Hepatocyte (in vitro differentiated cells): ENCODE measurements at places on chromosomes 3 and 15.

- DNase-seq, result no peak
Observed at GRCh38 chr3:107414325-107414964, 37.2 kb downstream of the CCDC54 start.

GRCh38 chr15:36126194-36126593 is 453.2 kb upstream of the CDIN1 start:
- no peak for DNase-seq

- no peak for DNase-seq
Observed at GRCh38 chr3:189395825-189396224, 224.1 kb downstream of the TPRG1 start.

GRCh38 chr15:36965570-36966342 is 134.6 kb downstream of the MEIS2 start:
- DNase-seq, result no peak

DNA sequence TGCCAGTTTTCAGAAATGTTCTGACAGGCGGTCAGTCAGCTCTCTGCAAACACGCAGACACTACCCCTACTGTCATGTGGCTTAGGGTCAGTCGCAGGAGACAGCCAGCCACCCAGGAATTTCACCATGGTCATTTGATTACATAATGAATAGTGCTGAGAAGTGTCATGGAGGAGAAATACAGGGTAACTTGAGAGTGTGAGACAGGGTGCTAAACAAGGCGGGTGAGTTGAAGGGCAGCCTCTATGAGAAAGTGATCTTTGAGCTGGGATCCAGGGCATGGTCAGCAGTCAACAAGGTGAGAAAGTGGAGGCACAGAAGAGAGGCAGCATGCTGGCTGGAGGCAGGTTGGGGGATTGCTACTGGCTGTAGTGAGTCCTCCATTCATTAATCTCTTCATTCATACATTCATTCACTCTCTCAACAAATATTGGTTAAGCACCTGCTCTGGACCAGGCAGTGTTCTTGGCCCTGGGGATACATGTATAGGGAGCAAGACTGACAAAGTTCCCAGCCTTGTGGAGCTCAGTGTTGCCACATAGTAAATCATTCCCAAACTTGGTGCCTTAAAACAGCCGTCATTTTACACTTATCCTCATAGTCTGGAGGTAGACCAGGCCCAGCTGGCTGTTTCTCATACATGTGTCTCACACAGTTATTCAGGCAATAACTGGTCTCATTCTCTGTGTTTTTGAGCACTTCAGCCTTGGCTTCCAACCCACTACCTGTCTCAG is 14.8 kb downstream of the PXYLP1 start:
- DNase-seq, result no peak

DNA sequence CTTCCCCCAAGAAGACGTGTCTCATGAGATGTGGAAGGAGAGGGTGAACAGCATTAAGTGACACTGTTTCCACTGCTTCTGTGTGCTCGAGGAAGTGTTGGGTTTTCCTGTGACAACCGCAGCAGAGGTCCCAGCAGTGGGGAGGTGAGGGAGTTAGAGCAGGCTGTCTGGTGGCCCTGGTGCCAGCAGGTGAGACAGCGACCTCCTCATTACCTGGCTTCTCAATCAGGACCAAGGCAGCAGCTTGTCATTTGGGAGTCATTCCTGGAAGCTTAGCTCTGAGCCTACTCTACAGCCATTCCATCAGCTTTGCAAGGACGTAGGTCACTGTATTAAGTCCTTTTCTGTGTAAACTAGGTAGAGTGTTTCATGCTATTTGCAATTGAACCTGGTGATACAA is 63.3 kb upstream of the RGMA start:
- no peak for DNase-seq

DNA sequence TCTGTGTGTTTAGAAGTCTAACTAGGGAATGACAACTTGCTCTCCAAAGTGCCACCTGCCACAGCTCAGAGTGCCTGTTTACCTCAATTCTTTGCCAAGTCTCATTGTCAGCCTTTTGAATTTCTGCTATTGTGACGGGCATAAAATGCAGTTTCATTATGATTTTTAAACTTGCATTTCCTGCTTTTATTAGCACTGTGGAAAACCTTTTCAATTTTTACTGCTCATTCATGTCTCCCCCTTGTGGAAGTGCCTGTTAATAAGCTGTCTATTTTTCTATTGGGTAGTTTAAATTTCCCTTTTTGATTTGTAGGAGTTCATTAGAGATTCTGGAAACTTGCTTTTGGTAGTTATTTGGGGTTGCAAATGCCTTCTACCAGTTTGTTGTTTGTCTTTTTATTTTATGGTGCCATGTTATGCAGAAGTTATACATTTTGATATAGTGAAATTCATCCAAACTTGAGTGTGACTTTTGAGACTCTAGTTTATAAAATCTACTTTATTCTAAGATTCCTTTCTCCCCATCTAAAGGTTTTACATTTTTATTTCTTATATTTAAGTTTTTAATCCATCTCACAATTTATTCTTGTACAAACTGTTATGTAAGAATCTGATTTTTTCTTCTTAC is 53.9 kb upstream of the FRMD4B start:
- DNase-seq, result peak; percentile 36

GRCh38 chr3:32176989-32177701 is 61.3 kb upstream of the CMTM8 start:
- peak; percentile 82 for DNase-seq

- peak; percentile 11 for DNase-seq
Observed at GRCh38 chr3:64595253-64595694, 92.5 kb downstream of the ADAMTS9 start.

- peak; percentile 12 for DNase-seq
Observed at GRCh38 chr15:44102675-44103254, 92.3 kb downstream of the FRMD5 start.

DNA sequence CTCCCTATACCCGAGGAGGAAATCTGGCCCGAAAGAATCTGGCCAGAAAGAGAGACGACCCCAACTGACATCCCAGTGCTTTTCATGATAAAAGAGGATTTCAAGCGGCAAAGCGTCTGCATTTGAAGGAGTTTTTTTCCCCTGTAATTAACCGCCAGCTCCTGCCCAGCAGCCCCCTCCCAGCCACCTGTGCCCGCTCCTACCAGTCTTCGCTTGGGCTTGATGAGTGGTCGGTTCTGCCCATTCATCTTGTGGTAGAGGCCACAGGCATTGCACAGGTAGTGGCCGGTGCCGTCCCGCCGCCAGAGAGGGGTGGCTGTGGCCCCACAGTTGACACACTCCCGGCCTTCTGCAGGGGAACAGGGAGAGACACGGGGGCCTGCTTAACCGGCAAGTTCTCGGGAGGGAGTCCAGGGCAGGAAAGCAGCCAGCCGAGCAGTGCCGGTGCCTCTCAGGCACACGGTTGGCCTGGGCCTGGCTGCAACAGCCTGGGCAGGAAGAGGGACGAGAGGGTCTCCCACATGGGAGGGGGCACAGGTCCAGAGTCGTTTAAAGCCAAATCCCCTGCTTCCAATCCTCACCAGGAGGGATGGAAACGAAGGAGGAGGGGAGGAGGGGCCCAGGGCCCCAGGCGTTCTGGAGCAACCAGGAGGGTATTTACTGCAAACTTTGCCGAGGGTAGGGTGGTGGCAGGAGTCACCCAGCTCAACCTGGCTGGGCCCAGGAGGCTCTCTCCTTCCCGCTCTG is 9.2 kb downstream of the GATA2 start:
- DNase-seq, result no peak

GRCh38 chr15:41790756-41791546 is 16.7 kb downstream of the MAPKBP1 start:
- DNase-seq, result peak; percentile 77

DNA sequence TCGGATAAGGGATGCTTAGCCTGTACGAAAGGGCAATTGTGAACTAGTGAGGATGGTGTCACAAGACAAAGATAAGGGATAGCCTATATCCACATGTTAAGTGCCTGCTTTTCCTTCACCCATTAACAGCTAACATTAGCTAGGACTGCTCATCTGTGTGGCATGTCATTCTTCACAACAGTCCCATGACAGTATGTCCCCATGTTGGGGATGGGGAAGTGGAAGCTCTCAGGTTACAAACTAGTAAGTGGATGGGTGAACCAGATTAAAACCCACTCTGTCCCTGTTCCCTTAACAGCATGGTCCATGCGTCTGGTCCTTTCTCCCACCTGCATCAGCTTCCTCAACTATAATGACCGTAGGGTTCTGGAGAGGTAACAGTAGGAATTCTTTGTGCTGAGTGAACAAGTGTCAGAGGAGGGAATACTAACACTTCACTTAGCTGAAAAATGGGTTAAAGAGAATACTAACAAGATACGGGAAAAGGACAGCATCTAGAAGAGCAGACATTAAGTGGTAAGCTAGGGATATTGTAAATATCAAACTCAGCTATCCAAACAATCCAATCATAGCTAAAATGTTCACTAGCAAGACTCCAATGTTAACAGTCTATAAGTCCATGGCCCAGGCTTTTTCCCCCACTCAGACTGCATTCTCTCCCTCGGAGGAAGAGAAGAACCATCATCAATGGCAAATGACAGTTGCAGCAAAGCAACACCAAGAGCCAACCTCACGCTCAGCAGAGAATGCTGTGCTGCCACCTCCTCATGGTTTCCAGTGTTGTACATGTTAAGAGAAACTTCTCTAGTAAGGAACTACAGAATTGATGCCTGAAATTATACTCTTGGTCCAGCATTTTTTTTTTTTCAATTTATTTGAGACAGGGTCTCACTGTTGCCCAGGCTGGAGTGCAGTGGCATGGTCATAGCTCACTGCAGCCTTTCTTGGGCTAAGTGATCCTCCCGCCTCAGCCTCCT is 5.0 kb downstream of the RPLP1 start:
- no peak for DNase-seq

DNA sequence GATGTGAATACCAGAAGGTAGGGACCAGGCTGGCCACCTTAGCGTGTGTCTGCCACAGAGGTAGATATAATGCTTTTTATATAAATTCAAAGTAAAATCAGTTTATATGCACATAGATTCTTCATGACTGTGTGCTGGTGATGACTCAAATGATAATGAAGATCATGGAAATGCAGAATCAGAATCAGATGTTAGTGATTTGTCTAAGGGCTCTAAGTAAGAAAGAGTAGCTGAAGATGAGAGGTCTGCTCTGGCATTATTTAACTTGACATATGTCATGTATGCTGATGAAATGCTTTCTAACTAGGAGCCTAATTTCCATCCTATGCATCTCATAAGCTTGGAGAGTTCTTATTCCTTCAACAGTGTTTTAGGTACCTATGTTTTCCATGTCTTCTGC is 50.3 kb upstream of the DPH6 start:
- no peak for DNase-seq

DNA sequence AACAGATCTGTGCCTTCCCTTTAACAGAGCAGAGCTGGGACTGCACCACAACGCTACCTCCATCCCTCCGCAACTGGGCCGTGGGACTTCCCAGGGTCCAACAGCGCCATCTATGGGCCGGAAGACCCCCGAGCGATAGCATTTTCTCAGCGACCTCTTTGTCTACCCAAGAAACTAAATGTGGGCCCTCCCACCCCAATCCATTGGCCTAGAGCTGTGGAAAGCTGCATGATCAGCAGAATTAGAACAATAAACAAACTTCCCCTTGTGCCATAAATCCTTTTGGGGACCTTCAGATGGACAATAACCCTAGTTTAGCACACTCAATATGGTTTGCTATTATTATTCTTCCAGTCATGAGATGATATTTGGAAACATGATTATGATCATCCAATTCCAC is 74.8 kb upstream of the NTRK3 start:
- peak; percentile 75 for DNase-seq

DNA sequence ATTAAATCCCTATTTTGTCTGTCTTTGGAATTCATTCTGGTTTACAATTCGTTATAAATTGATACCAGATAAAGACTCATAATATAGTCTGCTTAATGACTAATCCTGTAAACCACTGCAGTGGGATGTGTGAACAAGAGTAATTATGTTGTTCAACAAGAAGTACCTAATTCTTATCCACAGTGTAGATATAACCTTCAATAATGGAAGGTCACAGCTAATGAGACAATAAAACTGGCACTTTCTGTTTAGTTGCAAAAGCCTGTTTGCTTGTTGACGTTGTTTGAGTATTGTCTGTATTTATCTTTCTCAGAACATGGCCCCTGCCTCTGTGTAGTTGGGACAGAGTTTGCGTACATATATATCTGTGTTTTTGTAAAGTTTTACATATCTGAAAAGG is 26.7 kb downstream of the PIAS1 start:
- DNase-seq, result no peak

- DNase-seq, result peak; percentile 38
Observed at GRCh38 chr3:86793786-86794185, 197.2 kb downstream of the VGLL3 start.

DNA sequence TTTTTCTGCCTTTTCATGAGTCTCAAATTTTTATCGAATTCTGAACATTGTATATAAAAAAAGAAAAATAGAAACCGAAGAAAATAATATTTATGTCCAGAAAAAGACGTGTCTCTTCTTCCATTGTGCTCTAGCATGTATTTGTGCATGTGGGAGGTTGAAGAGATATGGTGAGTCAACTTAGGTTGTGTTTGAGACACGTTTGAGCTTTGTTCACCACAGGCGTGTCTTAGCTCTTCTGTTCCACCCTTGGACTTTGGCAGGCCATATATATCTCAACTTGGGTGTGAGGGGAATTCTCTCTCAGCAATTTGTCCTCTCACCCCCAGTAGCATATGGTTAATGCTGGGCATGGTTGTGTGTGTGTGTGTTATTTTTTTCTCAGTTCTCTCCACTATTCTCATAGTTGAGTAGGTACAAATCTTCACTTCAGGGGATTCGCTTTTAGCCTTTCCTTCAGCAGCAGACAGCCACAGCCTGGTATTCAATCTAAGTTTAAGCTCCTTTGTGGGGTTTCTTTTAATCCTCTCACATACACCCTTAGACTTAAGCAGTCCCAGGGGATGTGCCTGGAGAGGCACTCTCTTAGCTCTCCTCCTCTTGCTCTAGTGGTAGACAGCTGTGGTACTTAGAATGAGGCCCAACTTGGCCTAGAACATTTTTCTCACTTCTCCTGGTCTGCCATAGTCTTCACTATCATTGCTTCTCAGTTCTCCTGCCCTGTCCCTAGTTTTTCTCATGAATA is 286.5 kb upstream of the RBMS3 start:
- peak; percentile 6 for DNase-seq

GRCh38 chr3:195868866-195869412 is 39.4 kb downstream of the TNK2 start:
- no peak for DNase-seq

DNA sequence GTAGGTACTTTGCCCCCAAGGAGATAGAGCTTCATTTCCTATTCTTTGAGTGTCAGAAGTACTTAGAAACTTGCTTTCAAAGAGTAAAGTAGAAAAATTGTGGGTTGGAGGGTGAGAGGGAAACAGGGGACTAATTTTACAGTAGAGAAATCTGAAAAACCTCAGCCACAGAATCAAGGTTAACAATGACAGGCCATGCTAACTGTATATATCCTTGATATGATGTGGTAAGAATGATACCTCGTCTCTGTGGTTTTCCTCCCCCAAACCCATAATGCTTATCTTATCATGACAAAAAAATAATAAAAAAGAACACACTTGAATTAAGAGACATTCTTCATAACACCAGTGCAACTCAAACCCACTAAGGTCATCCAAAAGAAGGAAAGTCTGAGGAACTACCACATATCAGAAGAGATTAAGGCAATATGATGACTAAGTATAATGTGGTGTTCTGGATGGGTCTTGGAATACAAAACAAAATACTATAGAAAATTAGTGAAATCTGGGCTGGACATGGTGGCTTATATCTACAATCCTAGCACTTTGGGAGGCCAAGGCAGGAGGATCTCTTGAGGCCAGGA is 360.4 kb downstream of the ULK4 start:
- DNase-seq, result no peak
